Left kidney (tissue), 8 donors: ENCODE measurements at places on chromosomes 3 and 15.
A peak's percentile ranks its signal among the peaks of the same experiment; 100 is the strongest.

DNA sequence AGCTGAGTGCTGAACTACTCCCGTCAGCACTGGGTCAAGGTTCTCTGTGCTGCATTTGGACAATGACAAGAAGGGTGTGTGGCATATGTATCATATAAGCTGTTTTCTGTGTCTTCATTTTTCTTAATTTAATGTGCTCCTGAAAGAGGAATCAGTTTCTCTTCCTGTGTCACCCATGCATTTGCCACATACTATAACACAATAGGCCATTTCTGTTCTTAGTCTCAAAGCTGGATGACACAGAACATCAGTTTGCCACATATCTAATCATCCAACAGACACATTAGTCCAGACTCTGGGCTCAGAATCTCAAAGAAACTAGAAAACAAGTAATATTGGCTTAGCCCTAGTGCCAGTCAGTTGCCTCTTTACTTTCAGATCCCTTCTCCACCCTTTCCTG lies 34.1 kb downstream of the CEP19 start:
- no peak for DNase-seq

DNA sequence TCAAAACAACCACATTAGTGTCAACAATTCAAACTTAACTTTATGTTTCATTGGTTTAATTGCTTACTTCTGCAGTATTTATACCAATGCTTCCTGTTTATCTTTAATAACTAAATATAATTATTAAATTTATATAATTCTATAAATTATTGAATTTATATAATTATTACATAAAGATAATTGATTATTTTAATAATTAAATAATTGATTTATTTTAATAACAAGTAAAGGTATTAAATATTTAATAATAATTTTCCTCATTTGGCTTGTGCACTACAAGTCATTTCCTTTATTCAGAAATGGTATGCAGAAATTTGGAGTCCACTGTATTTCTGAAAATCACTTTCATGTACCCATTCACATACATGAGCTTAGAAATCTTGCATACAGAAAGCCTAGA lies 156.2 kb upstream of the NSMCE3 start:
- no peak for DNase-seq

- DNase-seq = no peak
Measured at GRCh38 chr3:122533931-122534334, 19.2 kb upstream of the KPNA1 start.

DNA sequence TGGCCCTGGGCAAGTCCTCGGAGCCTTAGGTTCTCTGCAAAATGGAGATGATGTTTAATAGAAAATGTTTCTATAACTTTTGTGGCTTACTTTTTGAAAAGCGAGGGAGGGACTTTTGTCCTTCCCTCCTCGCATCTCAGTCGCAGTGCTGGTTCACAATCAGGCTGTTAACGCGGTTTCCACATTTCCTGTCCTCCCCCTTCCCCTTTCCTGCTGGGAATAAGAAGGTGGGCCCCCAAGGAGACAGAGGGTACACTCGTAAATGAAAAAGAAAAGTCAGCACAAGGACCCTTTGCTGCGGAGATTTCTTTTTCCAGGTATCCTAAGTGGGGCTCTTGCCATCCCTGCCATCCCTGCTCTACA lies 29.5 kb downstream of the ARHGAP31 start:
- DNase-seq = no peak

- DNase-seq = no peak
Measured at GRCh38 chr3:58064923-58065638, 56.9 kb downstream of the FLNB start.

DNA sequence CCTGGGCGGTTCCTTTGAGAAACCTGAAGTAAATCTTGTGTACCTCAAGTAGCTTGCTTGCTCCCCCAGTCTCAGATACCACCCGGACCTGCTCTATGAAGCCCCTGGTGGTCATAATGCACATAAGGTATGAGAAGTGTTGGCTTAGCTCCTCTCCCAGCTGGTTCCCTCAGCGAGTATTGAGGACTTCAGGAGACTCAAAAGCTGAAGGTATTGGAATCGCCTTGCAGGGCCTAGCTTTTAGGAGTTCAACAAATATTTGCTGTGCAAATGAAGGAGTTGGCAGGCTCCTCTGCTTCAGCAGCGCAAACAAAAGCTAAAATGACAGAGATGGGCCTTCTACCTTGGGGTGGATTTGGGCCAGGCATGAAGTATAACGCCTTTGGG lies 1.7 kb downstream of the CMTM8 start:
- DNase-seq = peak; percentile 55

GRCh38 chr3:58271901-58272501 lies 34.0 kb upstream of the RPP14 start:
- DNase-seq = no peak

GRCh38 chr3:195407531-195408409 lies 35.0 kb downstream of the ACAP2 start:
- DNase-seq = no peak

- DNase-seq = peak; percentile 26
Measured at GRCh38 chr3:173553635-173554280, 156.2 kb downstream of the NLGN1 start.

DNA sequence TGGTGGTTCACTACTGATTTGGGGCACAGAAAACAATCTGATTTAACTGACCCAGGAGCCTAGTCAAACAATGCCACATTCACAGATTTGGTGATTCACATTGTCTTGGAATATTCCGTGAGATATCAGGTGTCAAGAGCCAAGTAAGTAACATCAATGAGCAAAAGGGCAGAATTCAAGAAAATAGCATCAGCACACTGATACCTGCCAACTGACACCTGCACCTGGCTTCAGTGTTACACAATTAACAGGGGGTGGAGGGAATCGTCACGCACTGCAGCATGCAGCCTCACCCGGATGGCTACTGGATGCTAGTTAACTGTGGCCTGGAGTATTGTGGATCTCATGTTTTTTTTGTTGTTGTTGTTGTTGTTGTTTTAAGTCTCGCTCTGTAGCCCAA lies 17.6 kb downstream of the CCNL1 start:
- no peak for DNase-seq

GRCh38 chr3:43093974-43094373 lies 11.9 kb downstream of the POMGNT2 start:
- DNase-seq = no peak

GRCh38 chr15:100772892-100773520 lies 106.6 kb upstream of the ALDH1A3 start:
- DNase-seq = peak; percentile 44

- DNase-seq = no peak
Measured at GRCh38 chr3:126474498-126475412, 936 bp downstream of the ZXDC start.

- DNase-seq = no peak
Measured at GRCh38 chr3:63908081-63908736, 4.0 kb downstream of the SCAANT1 start.

DNA sequence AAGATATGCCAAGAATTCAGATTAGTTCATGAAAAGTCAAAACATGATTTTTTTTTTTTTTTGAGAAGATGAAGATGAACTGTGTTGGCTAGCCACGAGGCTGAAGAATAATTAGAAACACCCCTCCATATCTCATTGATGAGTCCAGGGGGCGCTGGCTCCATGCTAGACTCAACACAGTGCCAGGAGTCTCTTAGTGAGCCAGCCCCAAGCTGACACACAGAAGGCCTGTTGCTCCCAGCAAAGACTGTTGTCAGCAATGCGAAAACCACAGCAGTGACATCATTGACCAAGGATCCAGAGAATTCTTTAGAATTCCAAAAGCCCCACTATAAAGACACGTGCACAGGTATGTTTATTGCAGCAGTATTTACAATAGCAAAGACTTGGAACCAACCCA lies 185.2 kb downstream of the ANXA2 start:
- no peak for DNase-seq

GRCh38 chr15:74783072-74783807 lies 1.4 kb downstream of the CSK start:
- no peak for DNase-seq

DNA sequence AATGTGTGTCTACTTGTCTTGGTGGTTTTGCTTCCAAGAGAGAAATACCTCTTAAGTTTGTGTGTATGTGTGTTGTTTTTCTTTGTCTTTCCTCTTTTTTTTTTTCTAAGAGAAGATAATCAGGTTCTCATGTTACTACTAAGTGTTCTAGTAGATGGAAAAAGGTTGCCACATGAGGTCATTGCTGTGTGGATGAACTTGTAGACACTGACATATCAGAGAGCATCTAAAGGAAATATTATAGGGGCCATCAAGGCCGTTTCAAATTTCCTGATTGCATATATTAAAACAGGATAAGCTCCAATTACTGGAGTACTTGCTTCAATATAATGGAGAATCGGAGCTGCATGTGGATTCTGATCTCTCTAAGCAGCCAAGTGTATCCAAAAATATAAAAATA lies 747.5 kb downstream of the NR2F2 start:
- no peak for DNase-seq

DNA sequence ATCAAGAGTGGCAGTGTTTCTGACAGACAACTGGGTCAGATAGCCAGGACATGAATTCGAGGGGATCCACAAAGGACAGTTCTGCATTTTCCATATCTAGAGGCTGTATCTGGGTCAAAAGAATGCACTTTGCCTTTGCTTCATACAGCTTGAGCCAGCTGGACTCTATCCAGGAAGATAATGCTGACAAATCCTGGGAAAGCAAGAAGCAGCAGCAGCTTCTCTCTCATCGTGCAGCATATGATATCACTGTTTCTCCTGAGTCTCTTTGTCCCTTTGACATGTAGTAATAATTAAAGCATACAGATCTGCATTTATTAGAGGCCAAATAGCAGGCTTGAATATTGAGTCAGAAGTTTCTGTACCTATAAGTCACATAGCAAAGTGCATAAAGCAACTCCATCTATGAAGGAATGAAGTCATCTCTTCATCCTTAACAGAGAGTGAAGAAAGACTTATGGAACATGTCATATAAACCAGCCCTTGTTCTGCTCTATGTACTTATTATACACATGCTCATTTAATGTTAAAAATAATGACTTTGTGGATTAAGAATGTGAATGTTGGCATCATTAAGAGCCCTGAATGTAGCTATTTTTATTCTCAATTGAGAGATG lies 236.8 kb upstream of the GBE1 start:
- DNase-seq = no peak

DNA sequence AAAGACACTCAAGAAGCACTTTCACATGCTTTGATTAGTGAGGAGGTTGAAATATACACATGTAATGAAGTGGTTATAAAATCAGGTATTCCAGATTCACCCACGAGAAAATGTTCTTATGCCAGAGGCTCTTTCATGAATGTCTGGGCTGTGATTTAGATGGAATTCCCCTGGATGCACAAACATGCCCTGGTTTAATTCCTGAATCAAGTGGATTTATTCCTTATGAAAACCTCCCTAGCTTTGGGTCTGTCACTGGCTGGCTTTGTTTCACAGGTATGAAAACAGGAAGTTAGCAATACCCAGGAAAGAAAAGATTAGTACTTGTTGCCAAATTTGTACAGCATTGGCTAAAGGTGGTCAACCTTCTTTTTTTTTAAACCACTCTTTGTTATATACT lies 1123.0 kb downstream of the ROBO1 start:
- DNase-seq = no peak

- DNase-seq = no peak
Measured at GRCh38 chr3:119367000-119367399, 72.8 kb downstream of the ARHGAP31 start.

GRCh38 chr3:64650715-64651114 lies 37.1 kb downstream of the ADAMTS9 start:
- no peak for DNase-seq

DNA sequence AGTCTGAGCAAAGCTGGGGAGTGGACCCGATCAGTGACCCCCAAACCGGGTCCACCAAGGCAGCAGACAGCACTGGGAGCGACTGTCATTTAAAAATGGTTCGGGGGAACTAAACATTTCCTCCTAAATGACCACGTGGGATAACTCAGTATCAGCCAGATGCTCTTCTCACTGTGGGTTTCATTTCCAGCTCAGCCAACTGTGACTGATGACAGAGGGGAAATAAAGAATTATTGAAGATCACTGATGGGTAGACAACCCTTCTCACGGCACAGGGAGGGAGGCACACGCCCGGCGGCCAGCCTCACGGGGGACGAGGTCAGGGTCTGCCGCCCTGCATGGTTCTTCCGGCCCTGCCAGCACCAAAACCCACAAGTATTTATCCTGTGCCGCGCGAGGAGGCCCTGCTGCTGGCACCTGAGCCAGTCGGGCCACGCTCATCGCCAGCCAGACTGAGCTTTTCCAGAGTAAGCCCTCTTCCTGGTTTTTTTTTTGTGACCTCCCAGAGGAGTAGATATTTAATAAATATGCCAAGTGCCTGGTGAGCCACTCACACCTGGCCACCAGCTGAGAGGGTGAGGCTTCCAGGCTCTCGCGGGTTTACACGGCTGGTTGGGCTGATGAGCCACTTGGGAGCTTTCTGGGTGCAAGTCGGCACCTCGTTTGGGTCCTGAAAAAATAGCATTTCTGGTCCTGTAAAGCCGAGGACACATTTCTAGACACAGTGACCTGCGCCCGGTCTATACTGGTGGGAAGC lies 6.2 kb downstream of the MELTF start:
- DNase-seq = no peak

GRCh38 chr3:178169421-178169820 lies 366.8 kb upstream of the KCNMB2 start:
- DNase-seq = no peak

DNA sequence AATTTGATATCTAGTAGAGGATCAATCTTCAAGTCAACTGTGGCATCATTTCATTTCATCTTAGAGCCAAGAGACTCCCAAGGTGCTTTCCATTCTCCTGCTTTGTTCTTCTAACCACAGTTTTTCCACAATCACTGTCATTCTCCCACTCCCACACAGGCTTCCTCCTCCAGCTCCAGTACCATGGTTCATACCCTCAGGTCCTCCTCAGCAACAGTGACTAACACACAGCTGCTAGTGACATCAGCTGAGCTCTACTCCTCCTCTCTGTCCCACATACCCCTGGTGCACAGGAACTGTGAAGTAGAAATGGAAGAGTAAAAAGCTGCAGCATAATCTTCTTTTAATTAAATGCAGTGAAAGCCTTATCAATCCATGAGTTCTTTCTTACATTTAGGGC lies 200.2 kb upstream of the DPH6 start:
- DNase-seq = no peak
